ENCODE measurements at places on chromosomes 6 and 20.

- DNase-seq = no peak
Measured at GRCh38 chr20:38203337-38203980, 38.4 kb upstream of the TGM2 start.

GRCh38 chr6:7528565-7528964 lies 12.9 kb upstream of the DSP start:
- no peak for DNase-seq

GRCh38 chr6:128410584-128410983 lies 109.8 kb downstream of the PTPRK start:
- DNase-seq = no peak

GRCh38 chr6:71124340-71124739 lies 164.3 kb upstream of the OGFRL1 start:
- no peak for DNase-seq

GRCh38 chr20:41249411-41250281 lies 67.9 kb downstream of the ZHX3 start:
- no peak for DNase-seq

DNA sequence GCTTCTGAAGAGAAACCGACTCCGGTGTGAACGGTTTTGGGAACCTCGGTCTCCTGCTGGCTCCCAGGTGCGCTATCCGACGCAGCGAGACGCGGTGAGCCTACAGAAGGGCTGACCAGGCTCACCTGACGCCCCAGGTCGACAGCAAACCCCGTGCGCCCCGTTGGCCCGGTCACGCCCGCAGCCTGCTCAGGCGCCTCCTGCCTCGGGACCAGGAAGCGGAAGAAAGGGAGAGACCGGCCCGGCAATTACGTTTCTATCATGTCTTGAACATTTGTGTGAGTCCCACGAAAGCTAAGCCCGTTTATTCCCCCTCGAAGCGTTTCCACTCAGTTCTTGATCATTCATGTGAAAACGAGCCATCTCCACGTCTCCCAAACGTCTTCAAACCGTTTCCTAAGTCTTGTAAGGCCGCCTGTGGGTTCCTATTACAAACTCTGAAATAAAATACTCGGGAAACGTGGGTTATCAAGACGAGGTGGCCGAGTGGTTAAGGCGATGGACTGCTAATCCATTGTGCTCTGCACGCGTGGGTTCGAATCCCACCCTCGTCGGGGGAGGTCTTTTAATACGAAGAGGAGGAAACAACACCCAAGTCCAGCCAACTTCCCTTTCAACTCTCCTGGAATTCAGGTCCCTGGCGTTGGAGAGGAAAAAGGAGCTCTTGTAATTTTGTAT lies 150.5 kb upstream of the PRSS16 start:
- no peak for DNase-seq

GRCh38 chr6:87344731-87345130 lies at the start of gene C6orf163:
Gene C6orf163, plus strand, starts transcription at chr6:87344813. Its CDS starts 287 bp downstream, at chr6:87345100.
- no peak for DNase-seq

DNA sequence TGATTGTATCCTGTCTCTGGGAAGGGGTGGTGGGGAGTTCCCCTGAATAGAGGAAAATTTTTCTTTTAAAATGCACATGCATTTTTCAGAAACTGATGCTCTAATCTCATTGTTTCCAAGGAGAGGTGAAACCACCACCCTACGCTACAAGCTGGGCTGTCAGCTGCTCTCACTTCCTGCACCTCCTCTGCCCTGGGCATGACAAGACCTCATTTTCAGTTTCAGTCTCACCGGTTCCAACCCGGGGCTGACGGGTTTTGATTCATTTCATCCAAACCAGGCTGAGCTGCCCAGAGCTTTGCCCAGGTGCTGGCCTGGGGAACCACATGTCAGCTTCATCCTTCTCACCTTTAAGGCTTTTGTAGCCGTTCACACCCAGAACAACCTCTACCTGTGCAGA lies 99.7 kb downstream of the EYA2 start:
- no peak for DNase-seq

- DNase-seq = no peak
Measured at GRCh38 chr20:17595856-17596255, 26.0 kb downstream of the DSTN start.

DNA sequence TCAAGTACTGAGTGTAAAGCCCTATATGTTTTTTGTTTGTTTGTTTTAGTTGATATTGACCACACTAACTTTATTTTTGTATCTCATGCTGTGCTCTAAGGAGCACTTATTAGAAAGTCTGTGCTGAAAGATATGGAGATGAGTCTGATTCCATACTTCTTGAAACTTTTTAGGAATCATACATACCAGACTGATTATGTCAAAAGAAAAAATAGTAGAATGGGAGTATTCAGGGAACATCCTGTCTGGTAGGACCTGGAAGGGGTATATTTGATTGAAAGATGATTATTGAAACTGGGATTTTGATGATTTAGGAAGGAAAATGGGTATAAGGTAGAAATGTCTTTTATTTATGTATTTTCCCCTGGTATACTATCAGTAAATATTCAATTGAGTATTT lies 111.4 kb downstream of the QKI start:
- DNase-seq = no peak

- DNase-seq = no peak
Measured at GRCh38 chr6:110882824-110883554, 8.4 kb downstream of the AMD1 start.

- DNase-seq = no peak
Measured at GRCh38 chr6:83974409-83975050, 59.0 kb upstream of the MRAP2 start.

Measured in NCI-H2081 (cell line).